ENCODE measurements at places on chromosomes 7 and 10. TPM values are rescaled to one million over a fixed set of nuclear protein-coding genes. Genes with fewer than 3 reads are reported as not detected.

ASZ1 gene
- not detected for total RNA-seq

DNA sequence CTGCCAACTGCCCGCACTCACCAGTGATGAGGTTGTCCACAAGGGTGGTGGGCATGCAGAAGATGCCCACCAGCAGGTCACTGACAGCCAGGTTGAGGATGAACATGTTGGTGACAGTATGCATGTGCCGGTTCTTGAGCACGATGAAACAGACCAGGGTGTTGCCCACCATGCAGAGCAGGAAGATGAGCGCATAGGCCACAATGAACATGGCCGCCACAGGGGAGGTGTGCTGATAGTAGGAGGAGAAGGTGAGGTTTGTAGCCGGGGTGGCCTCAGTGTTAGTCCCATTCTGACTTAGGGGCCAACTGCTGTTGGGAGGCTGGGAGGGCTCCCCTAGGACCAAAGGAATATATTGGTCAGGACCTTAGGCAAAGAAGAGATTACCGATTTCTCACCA, 17.7 kb downstream of the NPFFR1 start:
- no peak for DNase-seq

MRLN gene
- not detected for total RNA-seq

HECW1 gene
- total RNA-seq = 0.13 TPM

DNA sequence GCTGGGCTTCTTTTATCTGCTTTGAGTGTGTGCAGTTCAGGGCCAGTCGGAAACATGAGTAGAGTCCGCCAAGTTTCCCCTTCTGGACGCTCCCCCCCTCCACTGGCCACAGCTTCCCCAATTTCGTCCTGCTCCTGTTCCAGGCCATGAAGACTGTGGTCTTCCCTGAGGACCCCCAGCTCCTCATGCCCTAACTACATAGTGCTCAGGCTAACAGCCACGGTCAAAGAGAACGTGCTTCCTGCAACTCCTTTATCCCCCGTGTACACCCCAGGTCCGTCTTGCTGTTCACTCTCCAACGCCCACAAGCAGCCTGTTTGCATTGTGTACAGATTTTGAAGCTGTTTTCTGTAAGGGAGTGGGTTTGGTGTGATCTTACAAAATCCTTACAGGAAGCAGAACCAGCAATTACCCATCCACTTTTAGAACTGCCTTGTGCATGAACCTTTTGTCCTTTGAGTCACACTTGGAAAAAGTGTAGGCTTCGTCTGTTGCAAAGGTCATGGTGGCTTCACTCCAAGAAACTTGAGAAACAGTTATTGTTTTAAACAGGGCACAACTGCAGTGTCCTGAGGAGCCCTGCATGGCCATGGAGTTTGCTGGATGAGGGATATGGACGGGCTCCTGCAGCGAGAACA, 77.0 kb upstream of the FAM20C start:
- no peak for DNase-seq

GPR15LG gene
- not detected for total RNA-seq

PMS2 gene
- 7.4 TPM for total RNA-seq

GRCh38 chr7:55024776-55025175, 6.0 kb downstream of the EGFR start:
- no peak for DNase-seq

DNA sequence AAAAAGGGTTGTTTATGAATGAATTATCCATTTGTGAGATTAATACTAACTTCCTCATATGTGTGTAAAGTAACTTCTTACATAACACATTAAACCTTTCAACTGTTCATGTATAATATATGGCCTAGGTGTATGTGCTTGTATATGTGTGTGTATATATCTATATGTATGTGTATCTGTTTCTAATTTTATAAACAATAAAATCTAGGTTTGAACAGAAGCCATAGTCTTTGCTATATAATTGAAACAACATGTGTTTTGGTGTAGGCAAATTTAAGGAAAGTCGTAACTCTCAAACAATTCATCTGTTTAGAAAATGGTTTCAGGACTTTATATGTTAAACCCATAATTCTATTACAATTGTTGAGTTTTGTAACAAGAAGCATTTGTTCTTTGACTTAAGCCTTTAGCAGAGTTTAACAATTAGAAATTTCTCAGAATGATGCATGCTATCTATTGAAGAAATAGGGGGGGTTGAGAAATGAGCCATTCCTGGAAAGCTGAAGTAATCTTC, 103.3 kb downstream of the BBS9 start:
- no peak for DNase-seq

OPALIN gene
- not detected for total RNA-seq

TBXAS1 gene
- total RNA-seq = 63.4 TPM

HOXA4 gene
- total RNA-seq = 5.7 TPM

- DNase-seq = no peak
Measured at GRCh38 chr10:44921061-44921460, 9.9 kb downstream of the TMEM72 start.

- DNase-seq = no peak
Measured at GRCh38 chr7:49771427-49772176, 1.8 kb upstream of the VWC2 start.

DNA sequence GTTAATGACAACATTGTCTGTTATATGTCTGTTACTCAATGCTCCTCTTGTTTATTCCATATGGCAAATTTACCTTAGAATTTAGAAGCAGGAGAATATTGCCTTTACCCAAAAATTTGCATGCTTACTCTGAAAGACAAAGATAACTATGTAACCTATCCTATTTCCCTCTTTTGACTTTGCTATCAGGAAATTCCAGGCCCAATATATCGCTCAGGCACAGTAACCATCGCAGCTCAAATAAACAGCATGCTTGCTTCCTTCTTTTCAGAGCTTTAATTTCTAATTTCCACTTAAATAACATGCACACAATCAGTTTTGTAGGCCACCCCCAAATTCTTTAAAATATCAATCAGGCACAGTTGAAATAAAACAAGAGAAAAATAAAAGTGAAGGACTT, 57.8 kb downstream of the EBLN1 start:
- DNase-seq = no peak

GRCh38 chr10:71990706-71991269, 26.6 kb downstream of the CHST3 start:
- no peak for DNase-seq
